ENCODE measurements at places on chromosomes 13 and 19. TPM values are rescaled to one million over a fixed set of nuclear protein-coding genes. Genes with fewer than 3 reads are reported as not detected.

The TINCR gene
- 0.06 TPM for total RNA-seq

The BBC3 gene
- 4.3 TPM for total RNA-seq

The LILRA1 gene
- total RNA-seq: 0.82 TPM

The PBX4 gene
- total RNA-seq: not detected

DNA sequence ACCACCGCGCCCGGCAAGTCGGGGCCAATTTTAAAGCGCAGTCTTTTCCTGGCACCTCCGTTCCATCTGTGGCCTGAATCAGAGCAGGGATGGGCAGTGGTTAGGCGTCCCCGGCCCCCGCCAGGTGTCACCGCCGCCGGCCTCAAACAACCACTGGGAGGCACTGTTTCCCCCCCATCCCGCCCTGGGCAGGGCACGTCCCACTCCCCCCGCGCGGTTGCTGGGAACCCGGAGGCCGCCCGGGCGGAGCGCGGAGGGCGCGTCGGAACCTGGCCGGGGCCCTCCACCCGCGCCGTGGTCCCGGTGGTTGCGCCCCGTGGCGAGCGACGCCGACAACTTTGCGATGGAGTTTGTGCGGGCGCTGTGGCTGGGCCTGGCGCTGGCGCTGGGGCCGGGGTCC lies at the start of gene GRIN3B:
TSS of gene GRIN3B (plus strand) at position 325 of the 400 bp plus-strand sequence. CDS start at position 344, 19 bp downstream.
- DNase-seq: peak; percentile 81

- DNase-seq: no peak
Observed at GRCh38 chr13:90768116-90768515, 579.4 kb upstream of the MIR17HG start.

DNA sequence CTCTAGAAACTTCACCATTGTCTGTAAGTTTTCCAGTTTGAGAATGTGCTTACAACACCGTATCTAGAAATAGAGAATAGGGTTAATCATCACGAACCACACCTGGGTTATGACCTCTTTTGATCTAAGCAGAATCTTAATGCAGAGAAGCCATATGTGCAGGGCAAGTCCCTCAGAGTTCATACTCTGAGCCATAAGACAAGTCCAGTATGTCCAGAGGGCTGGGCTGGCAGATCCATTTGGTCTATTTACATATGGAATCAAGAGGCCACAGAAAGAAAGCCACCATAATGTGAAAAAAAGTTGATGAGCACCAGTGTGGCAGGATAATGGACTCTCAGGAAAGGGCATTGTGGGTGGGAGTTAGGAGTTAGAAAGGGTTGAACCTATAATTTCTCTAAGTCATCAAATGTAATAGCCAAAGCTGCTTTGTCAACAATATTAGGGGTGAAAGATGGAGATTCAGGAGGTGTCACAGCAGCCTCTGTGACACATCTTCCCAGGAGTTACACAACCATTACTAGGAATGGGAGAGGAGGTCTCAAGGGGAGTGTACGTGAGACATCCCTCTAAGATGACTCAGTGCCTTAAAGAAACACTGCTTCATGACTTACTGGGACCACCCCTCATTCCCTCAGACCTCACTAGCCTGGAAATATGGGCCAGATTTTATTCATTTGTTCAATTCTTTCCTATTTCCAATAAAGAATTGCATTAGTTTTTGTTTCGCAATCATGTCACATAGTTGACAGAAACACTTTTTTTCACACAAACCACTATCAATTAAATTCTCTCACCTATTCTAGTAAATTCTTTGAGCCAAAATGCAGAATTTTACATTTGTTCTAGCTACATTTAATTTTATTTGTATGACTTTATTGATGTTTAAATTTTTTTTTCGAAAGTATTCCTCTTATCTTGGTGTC lies 30.4 kb upstream of the OLFM4 start:
- DNase-seq: no peak

GRCh38 chr13:106517109-106517847 lies 18.2 kb downstream of the EFNB2 start:
- DNase-seq: no peak

GRCh38 chr19:40690050-40690692 lies at the start of gene NUMBL:
NUMBL (minus strand) TSS chr19:40690651; CDS start chr19:40690483, 168 bp downstream.
- no peak for DNase-seq

GRCh38 chr13:79404985-79405384 lies 1.1 kb downstream of the RBM26 start:
- DNase-seq: no peak

GRCh38 chr13:112092453-112092852 lies 25.5 kb downstream of the SOX1 start:
- DNase-seq: no peak

All from right cardiac atrium (tissue), 5 donors.